ENCODE measurements at places on chromosomes 12 and 14.

DNA sequence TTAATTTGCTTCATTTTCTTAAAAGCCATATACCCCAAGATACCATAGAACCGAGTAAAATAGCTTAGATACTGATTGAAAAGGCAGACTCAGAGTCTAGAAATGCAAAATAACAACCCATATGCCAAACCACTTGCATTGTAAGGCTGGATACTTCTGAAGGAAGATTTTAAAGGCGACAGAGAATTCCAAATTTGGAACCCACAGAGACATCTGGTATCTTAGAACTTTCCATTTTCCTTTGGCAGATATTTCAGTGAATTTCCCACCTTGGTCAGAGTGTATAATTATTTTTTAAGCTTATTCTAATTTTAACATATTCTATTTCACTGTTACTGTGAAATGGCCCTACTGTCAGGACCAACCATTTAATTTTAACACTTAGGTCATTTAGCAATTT, 186.4 kb upstream of the E2F7 start:
- DNase-seq, result no peak

GRCh38 chr14:49972823-49973222, 79.9 kb downstream of the ARF6 start:
- DNase-seq, result peak; percentile 69

GRCh38 chr14:81516986-81517797, 16.5 kb downstream of the SEL1L start:
- no peak for DNase-seq

- peak; percentile 17 for DNase-seq
These were observed 399 bp upstream of the WASHC4 start for GRCh38 chr12:105107171-105107493.

- no peak for DNase-seq
These were observed 1002.5 kb downstream of the BCL11B start for GRCh38 chr14:98269533-98269932.

DNA sequence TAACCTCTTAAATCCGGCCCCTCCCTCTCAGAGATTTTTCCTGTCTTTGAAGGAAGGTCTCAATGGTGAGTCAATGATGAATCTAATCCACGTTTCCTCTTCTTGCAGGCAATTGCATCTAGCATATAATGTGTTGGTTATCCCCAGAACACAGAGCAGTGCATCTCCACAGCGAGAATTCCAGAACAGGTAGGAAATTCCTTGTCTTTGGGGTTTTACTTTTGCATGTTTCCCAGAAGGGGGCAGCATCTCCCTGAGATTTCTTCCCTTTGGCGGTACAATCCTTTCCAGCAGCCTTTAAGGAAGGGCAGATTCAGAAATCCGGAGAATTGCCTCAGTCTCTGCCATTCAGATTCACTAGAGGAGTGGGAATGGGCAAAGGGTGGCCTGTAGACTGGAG, 128.0 kb downstream of the KCNA5 start:
- peak; percentile 36 for DNase-seq

DNA sequence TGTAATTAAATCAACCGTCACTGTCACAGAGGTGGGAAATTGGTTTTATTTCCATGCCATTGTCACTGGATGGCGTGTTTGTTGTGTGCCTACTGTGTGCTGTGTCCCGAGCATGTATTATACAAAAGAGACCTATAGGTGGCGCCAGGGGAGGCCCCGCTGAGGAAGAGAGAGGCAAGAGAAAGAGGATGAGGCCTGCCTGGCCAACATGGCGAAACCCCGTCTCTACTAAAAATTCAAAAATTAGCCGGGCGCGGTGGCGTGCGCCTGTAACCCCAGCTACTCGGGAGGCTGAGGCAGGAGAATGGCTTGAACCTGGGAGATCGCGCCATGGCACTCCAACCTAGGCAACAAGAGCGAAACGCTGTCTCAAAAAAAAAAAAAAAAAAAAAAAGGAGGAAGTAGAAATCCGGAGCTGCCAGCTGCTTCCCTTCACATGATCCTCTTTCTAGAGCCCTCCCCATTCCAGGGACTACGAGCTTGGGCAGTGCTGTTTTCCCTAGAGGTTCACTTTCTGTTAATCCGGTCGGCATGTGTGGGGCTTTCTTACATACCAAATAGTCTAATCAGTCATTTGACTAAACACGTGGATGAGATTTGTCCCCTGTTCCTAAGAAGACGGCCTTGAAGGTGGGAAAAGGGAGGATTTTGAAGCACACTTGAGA, 6.4 kb upstream of the CCDC175 start:
- no peak for DNase-seq

GRCh38 chr12:116861320-116861719, 19.9 kb downstream of the HRK start:
- no peak for DNase-seq

GRCh38 chr14:77554816-77555599, 56.4 kb upstream of the ISM2 start:
- DNase-seq, result no peak

DNA sequence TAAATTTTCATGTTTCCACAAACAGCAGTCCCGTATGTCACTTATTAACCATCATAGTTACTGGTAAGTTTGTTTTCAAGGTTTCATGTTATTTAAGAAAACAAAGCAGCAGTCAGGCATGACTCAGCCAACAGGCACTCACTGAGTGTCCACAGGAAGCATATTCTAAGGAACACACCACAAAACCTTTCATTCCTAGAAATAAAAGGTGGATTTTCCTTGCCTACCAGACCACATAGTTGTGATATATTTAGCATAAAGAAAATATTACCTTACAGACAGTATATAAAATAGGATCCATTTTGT, 143.3 kb upstream of the AVPR1A start:
- DNase-seq, result peak; percentile 53

DNA sequence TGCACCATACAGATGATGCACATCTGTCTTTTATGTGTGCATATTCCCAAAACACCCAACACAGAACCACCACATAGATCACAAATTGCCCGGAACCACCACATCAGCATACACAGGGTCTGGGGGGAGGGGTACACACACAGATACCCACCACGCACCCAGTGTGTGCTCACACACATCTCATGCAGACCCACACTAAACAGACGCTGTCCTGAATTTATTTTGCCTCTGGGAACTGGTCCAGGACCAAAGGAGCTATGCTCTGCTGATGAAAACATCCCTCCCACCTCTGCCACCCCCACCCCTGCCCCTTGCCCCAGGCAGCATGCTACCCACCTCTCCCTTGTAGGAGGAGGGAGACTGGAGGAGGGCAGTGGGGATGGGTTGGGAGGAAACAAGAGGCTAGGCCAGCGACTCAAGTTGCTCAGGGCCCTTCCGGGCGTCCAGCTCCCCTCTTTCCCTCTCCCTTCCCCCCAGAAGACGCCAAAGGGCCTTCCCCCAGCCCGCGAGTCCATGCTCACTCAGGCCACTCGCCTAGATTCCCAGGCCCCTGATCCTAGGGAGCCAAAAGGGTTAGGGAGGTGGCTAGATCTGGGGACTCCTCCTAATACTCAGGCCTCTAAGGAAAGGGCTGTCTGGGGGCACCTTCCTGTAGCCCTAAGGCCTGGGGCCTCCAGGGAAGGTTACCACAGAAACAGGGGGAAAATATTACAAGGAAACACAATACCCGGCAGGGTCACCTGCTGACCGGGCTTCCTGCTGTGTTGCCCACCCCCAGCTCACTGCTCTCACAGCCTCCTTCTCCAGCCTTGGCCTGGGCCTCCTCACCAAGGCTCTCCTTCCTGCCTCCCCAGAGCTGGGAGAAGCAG, 3.1 kb downstream of the HDAC7 start:
- no peak for DNase-seq

DNA sequence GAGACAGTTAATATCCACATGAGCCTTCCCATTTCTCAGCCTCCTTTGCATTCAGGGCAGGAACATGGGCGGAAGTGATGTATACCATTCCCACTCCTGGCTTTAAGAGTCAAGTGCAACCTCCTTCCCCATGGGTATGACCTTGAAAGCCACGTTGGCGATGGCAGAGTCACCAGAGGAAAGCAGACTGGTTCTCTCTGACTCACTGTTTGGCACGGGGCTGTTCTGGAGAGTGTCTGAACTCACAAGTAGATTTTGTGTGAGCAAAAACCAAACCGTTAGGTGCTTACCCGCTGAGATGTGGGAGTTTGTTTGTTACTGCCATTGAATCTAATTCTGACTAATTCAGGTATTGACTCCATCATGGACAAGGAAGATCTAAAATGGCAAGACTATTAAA, 36.7 kb upstream of the PZP start:
- DNase-seq, result no peak

- peak; percentile 34 for DNase-seq
These were observed 149.5 kb downstream of the ETV6 start for GRCh38 chr12:11798856-11799501.

GRCh38 chr12:106743270-106743988, 31.1 kb upstream of the RIC8B start:
- no peak for DNase-seq

- DNase-seq, result no peak
These were observed 3.6 kb downstream of the NXPH4 start for GRCh38 chr12:57219993-57220754.

DNA sequence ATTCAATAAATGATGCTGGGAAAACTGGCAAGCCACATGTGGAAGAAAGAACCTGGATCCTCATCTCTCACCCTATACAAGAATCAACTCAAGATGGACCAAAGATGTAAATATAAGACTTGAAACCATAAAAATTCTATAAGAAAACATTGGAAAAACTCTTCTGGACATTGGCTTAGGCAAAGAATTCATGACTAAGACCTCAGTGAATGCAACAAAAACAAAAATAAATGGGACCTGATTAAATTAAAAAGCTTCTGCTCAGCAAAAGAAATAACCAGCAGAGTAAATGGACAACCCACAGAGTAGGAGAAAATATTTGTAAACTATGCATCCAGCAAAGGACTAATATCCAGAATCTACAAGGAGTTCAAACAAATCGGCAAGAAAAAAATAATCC, 24.6 kb downstream of the ATG2B start:
- DNase-seq, result no peak

- no peak for DNase-seq
These were observed 257.8 kb downstream of the DPF3 start for GRCh38 chr14:72636094-72636493.

- no peak for DNase-seq
These were observed 109.8 kb downstream of the PHLDA1 start for GRCh38 chr12:75921622-75922289.

DNA sequence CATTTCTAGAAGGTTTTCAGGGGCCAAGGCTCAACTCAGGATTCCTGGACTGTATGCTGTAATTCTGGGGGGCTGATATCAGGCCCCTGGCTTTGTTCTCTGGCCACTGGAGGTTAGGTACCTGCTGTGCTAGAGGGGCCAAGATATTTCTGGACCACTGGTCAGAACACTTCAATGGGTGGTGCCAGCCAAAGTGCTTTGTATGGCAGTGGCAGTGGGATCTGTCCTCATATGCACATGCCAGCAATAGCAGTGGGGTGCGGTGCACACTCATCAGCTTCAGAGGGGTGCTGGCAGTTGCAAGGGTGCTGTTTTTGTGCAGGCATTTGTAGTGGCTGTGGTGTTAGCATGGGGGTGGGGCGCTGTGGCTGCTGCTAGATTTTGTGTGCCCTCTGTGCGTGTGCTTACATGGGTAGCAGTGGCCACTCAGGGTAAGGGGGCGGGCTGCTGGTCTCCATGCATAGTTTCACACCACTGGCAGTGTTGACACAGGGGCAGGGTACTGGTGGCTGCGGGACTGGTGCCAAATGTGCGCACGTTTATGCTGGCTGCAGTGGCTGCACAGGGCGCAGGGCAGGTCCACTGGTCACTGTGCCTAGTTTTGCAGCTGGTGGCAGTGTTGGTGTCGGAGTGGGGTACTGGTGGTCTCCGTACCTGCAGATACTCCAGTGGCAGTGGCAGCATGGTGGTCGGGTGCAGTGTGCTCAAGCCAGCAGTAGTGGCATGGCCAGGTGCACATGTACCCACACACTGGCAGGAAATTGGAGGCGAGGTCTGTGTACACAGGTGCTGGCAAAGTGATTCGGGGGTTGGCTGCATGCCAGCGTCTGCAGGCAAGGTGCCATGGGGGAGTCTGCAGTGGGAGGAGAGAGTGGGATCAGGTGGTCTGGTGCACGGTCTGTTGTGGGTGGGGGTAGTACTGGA, 12.6 kb downstream of the NOPCHAP1 start:
- DNase-seq, result no peak

DNA sequence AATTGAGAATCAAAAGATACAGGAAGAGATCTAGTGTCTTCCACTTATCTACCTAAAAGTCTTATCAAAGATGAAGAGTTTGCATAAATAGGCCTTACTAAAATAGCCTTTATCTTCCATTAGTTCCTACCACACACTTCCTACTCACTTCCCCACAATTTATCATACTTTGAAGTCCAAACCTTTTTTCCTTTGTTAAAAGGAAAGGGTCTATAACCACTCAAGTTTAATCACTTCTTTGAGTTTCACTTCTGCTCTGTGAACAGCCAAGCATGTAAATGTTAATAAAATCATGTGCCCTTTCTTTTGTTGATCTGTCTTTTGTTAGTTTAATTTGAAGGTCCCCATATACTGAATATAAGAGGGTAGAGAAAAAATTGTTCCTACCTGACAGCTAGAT, 114.5 kb downstream of the PHLDA1 start:
- DNase-seq, result no peak

DNA sequence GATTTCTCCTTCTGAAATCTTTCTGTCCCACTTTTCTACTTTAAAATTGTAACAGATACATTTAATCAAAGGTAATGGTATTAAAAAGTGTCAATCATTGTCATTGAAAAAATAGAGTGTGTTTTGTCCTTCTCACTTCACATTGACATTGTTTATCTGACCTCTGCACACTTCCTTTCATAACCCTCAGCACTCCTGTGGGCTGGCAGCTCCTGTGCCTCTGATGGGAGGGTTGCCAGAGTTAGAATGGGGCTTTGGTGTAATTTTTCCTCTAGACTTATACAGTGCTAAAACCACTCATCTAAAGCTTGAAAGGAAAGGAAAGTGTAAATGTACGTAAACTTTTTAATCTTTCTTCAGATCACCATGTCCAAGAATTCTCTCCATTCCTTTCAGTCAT, 23.7 kb downstream of the KCNA1 start:
- no peak for DNase-seq

GRCh38 chr14:104218361-104219180, 80.2 kb downstream of the KIF26A start:
- no peak for DNase-seq

- no peak for DNase-seq
These were observed 181.6 kb upstream of the FOXN3 start for GRCh38 chr14:89598548-89599186.

DNA sequence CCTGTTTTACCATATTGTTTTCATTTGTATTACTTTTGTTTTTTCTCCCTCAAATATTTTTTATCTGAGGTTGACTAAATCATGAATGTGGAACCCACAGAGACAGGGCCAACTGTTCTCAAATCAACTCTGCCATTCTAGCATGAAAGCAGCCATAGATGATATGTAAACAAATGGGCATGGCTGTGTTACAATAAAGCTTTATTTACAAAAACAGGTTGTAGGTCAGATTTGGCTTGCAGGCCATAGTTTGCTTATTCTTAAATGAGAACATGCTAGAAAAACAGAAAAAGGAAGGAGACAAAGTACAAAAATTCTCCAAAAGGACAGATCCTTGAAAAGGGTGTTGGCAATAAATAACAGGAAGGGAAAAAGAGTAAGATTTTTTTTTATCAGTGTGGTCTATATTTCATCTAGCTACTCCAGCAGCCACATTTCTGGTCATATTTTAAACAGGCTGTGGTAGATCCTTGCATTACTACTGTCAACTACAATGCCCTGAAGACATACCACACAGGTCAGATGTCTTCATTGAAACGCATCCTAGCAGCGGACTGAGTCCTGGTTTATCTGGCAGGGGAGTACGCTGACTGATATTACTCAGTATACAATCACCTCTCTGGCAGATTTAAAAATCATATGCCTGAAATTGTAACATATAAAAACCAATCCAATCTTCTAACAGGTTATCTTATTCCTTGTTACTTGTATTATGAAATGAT, 42.9 kb downstream of the SPPL3 start:
- peak; percentile 26 for DNase-seq
